ENCODE measurements at places on chromosomes 1 and 21.

GRCh38 chr1:21605012-21605715 is 64.0 kb downstream of the RAP1GAP start:
- no peak for DNase-seq

DNA sequence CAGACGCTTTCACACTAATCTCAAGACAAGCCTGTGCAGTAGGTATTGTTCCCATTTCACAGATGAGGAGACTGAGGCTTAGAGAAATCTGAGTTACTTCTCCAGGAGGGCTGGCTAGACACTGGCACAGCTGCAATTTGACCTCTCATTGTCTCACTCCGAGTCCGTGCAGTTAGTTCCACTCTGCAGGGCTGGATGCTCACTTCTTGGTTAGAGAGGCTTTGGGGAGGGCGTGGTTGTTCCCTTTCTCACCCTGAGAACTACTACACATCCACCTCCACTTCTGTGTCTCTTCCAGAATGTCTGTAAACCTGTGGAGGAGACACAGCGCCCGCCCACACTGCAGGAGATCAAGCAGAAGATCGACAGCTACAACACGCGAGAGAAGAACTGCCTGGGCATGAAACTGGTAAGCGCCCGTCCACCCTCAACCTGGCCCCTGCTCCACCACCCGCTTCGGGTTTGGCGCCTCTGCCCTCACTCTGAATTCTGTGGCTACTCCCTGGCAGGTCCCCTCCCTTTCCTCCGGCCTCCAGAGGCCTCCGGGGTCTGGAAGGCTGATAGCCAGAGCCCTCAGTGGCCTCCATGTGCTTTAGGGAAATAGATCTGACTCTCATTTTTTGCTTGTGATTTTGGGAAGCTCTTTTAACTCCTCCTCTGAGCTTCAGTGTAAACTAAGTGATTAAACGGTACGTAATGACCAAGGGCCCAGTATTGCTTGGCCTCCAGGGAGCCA is 29.1 kb downstream of the EIF2D start:
- DNase-seq: no peak

DNA sequence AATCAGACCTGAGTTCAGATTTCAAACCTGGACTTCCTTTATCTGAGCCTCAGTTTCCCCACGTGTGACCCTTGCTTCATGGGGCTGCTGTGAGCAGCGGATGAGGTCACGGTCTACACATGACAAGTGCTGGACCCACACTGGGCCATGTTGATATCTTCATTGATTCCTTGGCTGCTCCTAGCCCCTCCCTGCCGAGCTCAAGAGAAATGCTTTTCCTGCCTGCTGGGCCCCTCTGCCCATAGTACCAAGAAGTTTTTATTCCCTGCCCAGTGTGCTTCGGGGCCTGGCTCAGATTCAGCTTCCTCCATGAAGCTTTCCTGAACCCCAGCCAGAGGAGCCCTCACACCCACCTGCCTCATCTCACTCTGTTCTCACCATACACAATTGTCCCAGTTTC is 181.6 kb downstream of the PTPRU start:
- DNase-seq: no peak

DNA sequence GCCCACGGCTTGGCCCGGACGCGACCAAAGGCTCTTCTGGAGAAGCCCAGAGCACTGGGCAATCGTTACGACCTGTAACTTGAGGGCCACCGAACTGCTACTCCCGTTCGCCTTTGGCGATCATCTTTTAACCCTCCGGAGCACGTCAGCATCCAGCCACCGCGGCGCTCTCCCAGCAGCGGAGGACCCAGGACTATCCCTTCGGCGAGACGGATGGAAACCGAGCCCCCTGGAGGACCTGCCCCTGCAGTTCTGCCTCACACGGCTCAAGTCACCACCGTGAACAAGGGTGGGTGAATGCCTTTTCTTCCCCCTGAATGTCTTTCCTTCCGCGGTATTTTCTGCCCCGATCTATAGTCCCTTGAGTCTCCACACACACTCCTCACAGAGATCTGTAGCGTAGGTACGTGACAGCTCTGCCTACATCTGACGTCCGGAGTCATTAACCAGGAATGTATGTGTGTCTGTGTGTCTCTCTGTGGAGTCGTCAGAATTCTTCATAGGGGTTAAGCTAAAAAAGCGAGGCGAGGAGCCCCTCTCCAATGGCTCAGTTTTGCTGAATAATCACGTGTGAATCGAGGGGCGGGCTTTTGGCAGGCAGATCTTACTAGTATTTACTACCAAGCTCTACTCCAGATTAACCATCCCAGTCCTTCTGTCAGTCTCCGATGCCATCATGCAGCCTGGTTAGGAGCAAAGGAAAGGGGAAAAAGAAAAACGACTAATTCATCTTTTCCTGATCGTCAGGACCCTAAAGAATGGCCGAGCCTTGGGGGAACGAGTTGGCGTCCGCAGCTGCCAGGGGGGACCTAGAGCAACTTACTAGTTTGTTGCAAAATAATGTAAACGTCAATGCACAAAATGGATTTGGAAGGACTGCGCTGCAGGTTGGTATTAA is at the start of gene CDKN2C:
Gene CDKN2C, plus strand, starts transcription at position 635 of the 898 bp plus-strand sequence. Its CDS starts 124 bp downstream, at position 759.
- DNase-seq: no peak

DNA sequence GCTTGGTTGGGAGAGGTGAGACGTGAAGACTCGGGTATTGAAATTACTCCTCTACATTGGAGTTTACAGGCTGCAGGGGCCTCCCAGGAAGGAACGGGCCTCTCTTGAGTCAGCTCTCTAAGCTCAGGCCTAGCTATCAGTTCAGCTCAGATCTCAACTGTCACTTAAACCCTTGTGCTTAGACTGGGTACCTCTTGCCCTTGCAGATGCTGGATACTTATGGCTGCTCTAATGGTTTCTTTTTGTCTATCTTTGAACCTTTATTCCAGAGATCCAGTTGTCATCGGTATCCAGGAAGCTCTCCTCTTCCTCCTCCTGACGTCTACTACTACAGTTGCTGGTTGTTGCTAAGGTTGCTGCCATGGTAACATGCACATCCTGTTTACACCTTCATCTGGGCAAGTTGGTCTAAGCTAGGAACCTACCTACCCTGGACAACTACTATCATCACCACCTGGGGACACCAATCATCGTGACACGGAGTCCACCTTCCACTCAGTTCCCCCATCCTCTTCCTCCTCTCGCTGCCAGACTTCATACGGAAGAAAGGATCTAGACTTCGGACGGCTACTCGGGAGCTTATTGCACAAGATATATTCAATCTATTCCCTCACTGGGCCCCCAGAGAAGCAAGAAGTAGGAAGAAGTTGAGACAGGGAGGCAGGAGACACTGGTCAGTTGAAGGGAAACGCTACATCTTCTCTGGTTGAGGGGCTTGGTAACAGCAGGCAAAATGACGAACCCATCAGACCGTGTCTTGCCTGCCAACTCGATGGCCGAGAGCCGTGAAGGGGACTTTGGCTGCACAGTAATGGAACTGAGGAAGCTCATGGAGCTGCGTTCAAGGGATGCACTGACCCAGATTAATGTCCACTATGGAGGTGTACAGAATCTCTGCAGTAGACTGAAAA is 56.1 kb downstream of the ATP2B4 start:
- DNase-seq: no peak

GRCh38 chr1:183126528-183126927 is 59.5 kb upstream of the LAMC2 start:
- no peak for DNase-seq

- DNase-seq: no peak
Observed at GRCh38 chr1:22104865-22105437, 37.9 kb downstream of the WNT4 start.

- no peak for DNase-seq
Observed at GRCh38 chr1:89195476-89195875, 3.3 kb downstream of the GBP4 start.

DNA sequence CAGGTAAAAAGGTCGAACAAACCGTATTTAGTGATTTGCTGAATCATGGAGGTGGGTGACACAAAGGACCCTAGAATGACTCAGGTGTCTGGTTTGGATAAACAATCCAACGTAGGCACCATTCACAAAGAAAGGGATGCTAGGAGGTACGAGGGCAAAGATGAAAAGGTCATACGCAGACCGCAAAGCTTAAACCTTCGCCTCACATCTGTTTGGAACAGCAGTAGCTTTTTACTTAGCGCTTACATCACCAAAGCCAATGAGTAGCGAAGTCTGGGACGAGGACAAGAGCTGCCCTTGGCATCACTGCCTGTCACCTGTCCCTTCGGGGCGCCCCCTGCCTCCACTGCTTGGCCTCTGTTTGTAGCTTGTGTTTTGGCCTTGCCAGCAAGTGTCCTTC is 350.2 kb downstream of the SMYD3 start:
- no peak for DNase-seq

DNA sequence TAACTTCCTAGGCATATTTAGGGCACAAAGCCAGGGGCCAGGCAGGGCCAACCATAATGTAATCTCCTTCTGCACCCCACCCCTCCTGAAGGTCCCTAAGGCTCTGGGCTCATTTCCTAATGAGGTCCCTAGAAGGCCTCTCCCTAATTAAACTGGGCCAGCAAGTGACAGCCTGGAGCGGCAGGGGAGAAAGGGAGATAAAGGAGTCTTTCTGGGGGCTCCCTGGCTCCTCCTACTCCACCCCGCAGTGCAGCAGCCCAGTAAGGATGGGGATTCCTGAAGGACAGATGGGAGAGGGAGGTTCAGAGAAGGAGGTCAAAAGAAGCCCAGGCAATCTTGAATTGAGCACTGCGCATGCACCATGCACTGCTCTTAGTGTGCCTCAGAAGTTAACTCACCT is 12.8 kb downstream of the LRP8 start:
- DNase-seq: no peak

DNA sequence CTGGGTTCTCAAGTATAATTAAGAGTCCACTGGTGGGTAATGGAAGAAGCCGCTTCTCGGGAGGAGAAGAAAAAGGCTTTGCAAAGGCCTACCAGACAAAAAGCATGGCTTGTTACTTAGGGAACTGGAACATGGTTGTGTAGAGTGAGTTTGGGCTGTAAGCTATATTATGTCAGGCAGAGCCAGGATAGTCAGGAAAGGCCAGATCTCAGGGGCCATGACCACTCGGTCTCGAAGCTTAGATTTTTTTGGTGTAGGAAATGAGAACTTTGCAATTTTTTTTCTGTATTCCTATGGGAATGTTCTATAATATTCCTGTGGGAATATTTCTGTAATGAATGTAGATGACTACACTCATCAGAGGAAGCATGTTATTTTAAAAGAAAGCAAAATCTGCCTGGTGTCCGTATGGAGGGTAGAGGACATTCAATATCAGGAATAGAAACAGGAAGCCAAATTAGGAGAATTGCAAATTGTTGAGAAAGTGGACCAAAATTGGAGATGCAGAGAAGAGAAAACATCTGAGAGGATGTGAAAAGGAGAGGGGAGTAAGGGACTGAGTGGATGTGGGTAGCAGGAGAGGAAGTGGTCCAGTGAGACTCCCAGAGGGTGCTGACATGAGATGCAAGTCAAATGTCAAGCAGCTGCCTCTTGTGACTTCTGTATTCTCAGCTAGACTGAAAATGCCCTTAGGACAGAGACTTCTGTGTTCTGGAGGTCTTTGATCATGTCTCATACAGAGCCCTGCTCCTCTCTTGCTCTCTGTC is 45.2 kb upstream of the HAO2 start:
- DNase-seq: no peak

DNA sequence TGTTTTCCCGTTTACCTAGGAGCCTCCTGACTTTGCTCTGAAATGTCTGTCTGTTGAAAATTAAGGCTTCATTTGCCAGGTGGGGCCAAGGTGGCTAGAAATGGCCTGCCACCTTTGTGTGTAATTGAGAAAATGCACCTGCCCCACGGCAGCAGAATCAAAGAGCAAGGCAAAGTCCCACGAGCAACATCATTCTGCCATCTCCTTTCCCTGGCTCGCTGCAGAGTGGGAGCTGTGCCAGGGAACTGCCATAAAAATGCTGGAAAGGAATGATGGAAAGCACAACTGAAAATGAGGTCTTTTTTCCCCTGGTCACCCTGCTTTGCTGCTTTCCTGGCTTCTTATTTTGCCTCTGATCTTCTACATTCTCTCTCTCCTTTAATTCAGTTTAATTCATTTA is 5.5 kb upstream of the OLFML2B start:
- no peak for DNase-seq

GRCh38 chr1:1875932-1876331 is 15.0 kb downstream of the GNB1 start:
- peak; percentile 25 for DNase-seq

- no peak for DNase-seq
Observed at GRCh38 chr1:229118477-229119061, 152.3 kb upstream of the RAB4A start.

- no peak for DNase-seq
Observed at GRCh38 chr21:29144736-29145353, 14.4 kb downstream of the MAP3K7CL start.

- DNase-seq: no peak
Observed at GRCh38 chr1:3733883-3734589, 18.2 kb upstream of the CCDC27 start.

DNA sequence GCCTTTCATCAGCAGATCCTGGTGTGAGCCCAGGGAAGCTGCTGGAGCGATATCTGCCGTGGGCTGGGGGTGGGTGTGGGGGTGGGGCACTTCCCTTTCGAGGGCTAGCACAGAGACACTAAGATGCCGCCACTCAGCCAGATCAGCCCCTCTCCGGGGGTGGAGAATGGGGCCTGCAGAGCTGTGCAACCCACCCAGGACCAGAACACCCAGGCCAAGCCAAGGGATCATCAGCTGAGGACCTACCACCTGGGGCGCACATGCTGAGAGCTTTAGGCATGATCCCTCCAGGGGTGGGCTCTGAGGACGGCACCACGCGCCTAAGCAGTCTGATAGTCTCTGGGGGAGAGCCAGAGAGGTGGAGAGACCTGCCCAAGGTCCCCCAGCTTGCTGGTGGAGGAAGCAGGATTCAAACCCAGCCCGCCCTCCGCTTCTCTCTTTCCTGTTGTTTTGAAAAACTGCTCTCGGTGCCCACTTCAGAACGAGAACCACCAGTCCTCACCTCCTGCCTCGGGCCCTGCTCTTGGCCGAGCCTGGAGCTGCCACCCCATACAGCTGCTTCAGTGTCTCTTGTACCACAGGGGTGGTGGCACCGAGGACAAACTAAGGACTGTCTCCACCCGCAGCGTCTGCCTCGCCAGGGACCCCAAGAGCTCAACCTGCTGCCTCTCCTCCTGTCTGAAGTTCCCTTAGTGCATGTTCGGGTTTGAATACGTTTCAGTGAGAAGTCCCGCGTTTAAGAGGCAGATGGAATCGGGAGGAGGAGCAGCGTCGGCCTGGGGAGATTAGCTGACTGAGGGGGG is 39.7 kb upstream of the RUNX3 start:
- no peak for DNase-seq

DNA sequence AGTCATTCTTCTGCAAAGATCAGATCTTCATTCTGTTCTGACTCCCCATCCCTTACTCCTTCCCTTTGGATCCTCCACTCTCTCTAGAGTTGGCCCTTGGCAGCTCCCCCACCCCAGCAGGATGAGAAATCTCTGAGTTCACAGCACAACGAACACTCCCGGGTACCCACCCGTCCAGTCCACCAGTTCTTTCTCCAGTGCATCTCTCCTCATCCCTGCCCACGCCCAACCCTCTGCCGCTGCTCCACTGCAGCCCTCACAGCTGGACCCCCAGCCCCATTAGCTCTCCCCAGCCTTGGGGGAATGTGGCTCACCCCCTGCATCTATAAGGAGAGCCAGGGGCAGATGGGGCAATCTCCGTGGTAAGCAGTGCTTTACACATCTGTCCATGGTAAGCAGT is 125.7 kb downstream of the MATN1 start:
- DNase-seq: no peak

GRCh38 chr1:244313346-244313745 is 138.4 kb downstream of the ADSS2 start:
- DNase-seq: no peak
